MCF 10A (cell line): ENCODE measurements at places on chromosomes 7 and 10. TPM values are rescaled to one million over a fixed set of nuclear protein-coding genes. Genes with fewer than 3 reads are reported as not detected.

Gene SPDYE2
- 0.22 TPM in 1 of 2 replicates, not detected in the other for total RNA-seq

GRCh38 chr7:155979994-155980393 is 167.7 kb upstream of the SHH start:
- H3K4me1 ChIP-seq = no peaks in the 10 kb centered on the region
- peaks cover 86% of the 10 kb centered on the region for H3K27me3 ChIP-seq
- H3K36me3 ChIP-seq = no peaks in the 10 kb centered on the region
- H3K4me3 ChIP-seq = no peak overlapping the region

- H3K4me1 ChIP-seq = peaks cover 4% of the 10 kb centered on the region
- H3K36me3 ChIP-seq = peaks cover 23% of the 10 kb centered on the region
- no peak for DNase-seq
Observed at GRCh38 chr7:513521-514166, 6.0 kb downstream of the PDGFA start.

- H3K4me1 ChIP-seq = no peaks in the 10 kb centered on the region
- no peaks in the 10 kb centered on the region for H3K36me3 ChIP-seq
- no peak overlapping the region for H3K4me3 ChIP-seq
- no peak overlapping the region for H3K27ac ChIP-seq
- DNase-seq = no peak
- H3K27me3 ChIP-seq = no peaks in the 10 kb centered on the region
Observed at GRCh38 chr10:27826369-27826768, 80.8 kb upstream of the MKX start.

Gene PRPS1L1
- total RNA-seq = not detected in 2 replicates

Gene BMPER
- 0.40 TPM in 1 of 2 replicates, not detected in the other for total RNA-seq
